Fibroblast of skin of scalp (primary cell): ENCODE measurements at places on chromosomes 1 and 21.

GRCh38 chr1:204339541-204339940, 20.2 kb downstream of the PLEKHA6 start:
- DNase-seq: no peak

GRCh38 chr1:32910319-32910718, 9.1 kb upstream of the TMEM54 start:
- DNase-seq: no peak

- no peak for DNase-seq
Observed at GRCh38 chr1:185603158-185603557, 131.0 kb upstream of the HMCN1 start.

DNA sequence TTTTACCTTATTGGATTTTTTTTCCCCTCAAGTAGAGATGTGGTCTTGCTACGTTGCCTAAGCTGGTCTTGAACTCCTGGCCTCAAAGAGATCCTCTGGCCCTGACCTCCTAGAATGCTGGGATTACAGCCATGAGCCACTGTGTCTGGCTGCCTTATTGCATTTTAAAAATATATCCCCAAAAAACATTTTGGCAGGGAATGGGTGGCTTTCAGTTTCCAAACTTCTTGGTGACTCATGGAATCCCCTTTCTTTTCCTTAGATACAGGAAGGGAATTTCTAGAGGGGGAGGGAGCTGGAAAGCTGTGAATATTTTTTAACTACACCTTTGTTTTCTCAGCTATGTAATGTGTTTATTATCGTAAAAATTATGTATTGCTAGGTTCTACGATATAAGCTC, 73.3 kb downstream of the SNRPE start:
- DNase-seq: no peak

DNA sequence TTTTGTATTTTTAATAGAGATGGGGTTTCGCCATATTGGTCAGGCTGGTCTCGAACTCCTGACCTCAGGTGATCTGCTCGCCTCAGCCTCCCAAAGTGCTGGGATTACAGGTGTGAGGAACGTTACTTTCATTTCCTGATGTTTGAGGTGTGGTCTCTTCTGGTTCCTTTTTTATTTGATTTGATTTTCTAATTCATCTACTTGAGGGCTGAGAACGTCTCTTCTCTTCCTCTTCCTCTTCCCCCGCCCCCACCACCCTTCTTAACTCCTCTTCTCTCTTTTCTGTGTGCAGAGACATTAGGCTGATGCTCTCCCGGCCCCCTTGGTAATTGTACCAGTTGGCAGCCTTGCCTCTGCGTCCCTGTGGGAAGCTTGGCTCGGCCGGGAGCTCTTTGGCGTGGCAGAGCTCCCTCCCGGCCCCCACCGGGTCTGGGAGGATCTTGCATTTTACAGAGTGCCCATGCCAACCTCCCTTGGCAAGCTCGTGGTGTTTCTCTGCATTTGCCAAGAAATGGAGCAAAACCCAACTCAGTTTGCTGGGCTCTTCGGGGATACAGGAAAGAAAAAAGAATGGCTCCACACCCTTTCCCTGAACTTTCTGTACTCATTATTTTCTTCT, 19.9 kb downstream of the CRYAA start:
- no peak for DNase-seq

GRCh38 chr1:245213066-245213831, 58.5 kb downstream of the KIF26B start:
- DNase-seq: no peak

DNA sequence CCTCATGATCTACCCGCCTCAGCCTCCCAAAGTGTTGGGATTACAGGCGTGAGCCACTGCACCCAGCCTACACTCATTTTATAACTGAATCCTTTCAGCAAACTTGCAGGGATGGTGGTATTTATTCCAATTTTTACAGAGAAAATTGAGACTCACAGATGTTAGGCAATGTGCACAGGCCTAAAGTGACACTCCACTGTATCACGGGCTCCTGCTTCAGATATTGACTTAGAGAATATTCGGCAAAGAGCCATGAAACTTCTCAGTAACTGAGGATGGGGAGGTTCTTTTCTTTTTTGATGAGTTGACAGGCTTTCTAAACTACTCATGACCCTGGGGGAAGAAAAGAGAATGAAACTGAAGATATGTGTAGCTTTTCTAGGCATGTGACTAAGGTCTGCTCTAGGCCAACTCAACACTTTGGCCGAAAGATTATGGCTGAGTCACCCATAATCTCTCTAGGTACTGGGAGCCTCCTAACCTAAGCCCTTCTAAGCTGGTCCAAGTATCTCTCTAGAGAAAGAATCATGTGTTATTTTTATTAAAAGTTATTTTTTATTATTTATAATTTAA, 19.9 kb upstream of the PTCH2 start:
- DNase-seq: no peak

- no peak for DNase-seq
Observed at GRCh38 chr1:19655718-19656080, 9.0 kb upstream of the HTR6 start.

GRCh38 chr21:44761747-44762208, 39.8 kb downstream of the UBE2G2 start:
- DNase-seq: no peak

- peak; percentile 89 for DNase-seq
Observed at GRCh38 chr1:44707112-44707881, 23.7 kb downstream of the RNU5D-1 start.

DNA sequence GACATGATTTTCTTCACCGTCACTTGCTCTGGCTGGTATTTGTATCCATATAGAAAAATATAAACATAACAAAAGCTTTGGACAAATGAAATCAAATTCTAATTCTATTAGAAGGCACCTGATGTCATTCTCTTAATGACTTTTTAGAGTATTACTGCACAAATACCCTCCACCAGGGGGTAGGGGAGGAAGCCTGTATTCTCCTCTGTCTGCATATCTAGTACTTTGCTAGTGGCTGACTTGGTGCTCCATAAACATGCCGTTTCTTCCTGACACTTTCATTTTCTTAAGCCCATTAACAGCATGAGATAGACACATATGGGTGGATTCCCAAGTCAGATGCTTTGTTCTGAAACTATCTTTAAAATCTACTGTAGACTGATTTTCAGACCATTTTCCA, 20.6 kb upstream of the KCNJ15 start:
- peak; percentile 51 for DNase-seq

GRCh38 chr1:16126160-16126559, 29.7 kb downstream of the EPHA2 start:
- DNase-seq: no peak

GRCh38 chr1:46404482-46405196, 10.5 kb downstream of the FAAH start:
- no peak for DNase-seq

GRCh38 chr1:167714098-167714438, 7.7 kb upstream of the MPZL1 start:
- DNase-seq: no peak

DNA sequence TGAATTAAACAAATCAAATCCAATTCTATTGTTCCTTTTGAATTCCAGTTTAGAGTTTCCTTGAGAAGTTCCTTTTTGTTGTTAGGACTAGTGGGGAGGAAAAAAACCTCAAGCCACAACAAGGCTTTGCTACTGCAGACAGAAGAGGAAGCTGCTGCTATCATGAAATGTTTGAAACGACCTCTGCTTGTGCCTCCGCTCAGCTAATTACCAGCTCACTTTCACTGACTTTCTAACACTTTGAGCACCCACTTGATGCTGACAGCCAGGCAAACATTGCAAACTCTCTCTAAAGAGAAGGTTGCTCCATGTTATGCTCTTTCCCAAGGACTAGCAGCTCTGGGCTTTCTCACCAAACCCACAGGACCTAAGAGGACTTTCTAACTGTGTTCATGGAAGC, 203.9 kb upstream of the PROX1 start:
- no peak for DNase-seq

- DNase-seq: peak; percentile 35
Observed at GRCh38 chr1:20551945-20552727, at the start of gene FAM43B. Gene FAM43B, plus strand, starts transcription at chr1:20552573. Its CDS starts 401 bp downstream, at chr1:20552974.

GRCh38 chr1:45512641-45513054, 9.0 kb downstream of the PRDX1 start:
- peak; percentile 57 for DNase-seq

DNA sequence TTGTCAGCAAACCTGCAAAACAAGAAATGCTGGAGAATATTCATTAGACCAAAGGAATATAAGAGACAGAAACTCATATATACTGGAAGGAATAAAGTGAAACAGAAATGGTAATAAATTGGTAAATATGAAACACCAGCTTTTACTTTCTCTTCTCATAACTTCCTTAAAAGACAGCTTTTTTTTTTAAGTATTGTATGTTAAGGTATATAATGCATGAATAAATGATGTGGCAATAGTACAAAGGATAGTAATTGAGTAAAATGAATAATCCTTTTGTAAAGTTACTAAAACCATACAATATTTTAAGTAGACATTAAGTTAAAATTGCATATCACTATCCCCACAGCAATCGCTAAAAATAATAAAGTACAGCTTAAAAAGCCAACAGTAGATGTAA, 64.8 kb downstream of the TRIM33 start:
- DNase-seq: no peak

DNA sequence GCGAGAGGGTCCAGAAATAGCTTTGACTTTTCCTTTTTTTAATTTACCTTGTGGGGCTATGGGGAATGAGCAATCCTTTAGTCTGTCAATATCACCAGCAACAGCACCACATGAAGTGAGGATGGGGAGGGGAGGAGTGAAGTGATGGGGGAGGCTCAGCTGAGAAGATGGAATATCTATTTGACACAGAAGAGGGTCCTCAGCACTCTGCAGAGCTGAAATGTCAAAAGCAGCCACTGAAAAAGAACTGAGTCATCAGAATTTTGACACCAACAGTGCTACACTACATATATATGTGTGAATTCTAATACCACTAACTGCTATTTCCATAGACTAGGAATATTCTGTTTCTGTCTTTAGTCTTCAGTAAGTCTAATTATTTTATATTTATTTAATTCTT, 427.0 kb upstream of the PBX1 start:
- no peak for DNase-seq

DNA sequence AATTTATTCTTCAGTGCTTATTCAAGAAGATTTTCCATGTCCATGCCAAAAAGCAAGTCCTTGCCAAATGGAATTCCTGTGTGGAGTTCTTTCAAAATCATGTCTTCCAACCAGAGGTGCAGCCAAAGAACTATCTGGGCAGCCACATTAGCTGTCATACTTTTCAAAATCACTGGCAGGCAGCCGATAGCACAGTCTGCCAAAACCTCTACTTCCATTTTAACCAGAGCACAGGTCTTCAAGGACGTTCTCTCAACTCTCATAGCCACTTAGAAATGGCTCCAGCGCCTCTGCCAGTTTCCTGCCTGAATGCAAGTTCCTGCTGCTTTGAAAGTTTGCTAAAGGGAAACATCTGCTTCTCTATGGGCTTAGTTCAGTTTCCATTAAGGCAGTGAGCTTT, 975.7 kb upstream of the ADGRL4 start:
- peak; percentile 59 for DNase-seq

DNA sequence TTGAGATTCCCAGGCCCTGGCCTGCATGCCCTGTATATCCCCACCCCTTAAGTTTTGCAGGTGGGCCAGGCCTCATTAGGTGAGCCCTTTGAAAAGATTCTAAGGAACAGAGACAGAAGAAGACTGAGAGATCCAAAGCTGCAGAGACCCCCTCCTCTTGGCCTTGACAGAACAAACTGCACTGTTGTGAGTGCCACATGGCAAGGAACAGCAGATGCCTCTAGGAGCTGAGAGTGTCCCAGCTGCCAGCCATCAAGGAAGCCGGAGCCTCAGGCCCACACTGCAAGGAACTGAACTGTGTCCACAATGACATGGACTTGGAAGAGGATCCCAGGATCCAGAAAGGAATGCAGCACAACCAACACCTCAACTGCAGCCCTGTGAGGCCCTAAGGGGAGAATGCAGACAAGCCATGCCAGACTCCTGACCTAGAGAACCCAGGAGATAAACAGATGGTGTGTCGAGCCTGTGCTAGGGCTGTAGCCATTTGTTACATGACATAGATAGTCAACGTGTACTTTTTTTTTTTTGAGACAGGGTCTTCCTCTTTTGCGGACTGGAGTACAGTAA, 182.7 kb downstream of the AJAP1 start:
- DNase-seq: no peak

DNA sequence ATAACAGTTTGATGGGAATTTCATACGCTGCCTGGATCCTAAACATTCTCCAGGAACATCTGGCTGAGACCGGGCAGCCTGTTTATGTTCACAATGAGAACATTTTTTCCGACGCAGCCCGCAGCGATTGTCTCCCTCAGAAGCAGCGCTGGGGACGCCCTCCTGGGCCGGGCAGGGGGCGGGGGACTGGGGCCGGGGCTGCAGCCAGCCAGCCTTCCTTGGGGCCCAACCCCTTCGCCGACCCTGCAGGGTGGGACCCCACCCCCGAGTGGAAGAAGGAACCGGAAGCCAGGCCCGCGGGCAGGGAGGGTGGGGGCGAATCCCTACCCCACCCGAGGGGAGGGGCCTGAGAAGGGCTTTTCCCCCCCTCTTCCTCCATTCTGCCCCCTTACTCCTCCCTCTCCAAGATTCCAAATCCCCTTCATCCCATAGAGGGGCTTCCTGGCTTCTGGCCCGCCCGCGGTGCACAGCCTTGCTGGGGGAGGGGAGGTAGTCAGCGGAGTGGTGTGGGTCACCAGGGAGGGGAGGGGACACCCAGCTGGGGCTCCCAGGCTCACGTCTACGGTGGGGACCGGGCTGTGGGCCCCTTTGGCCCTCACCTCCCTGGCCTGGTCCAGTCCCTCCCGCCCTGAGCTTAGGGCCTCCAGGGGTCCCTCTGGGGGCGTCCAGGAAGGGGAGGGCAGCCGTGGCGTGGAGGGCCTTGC, 60.6 kb downstream of the WNT9A start:
- DNase-seq: peak; percentile 75

DNA sequence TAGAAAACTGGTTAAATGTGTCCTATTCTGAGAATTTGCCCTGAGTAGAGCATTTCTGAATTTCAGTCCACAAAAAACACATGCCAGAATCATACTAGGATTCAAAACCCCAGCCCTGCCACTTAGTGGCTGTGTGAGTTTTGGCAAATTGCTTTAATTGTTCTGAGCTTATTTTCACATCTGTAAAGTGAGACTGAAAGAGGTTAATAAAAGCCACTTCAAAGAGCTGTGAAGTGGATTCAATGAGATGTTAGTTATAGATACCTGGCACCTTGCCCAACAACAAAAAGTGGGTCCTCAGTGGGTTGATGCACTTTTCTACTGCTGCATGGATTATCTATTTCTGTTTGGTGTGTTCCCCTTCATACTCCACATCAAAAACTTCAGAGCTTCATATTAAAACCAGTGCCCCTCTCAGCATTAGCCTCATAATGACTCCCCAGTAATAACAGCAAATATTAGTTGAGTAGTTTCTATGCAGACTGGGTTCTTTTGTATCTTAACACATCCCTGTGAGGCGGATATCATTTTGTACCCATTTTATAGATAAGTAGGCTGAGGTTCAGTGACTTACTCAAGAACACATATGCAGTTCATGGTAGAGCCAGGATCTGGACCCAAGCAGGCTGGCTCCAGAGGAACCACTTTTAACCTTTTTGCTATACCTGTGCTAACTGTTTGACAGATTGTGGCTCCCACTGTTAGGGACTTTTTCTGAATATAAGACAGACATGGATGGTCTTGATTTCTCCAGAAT, 14.2 kb upstream of the ADORA3 start:
- no peak for DNase-seq
